ENCODE measurements at places on chromosomes 2 and 18.

GRCh38 chr18:63137999-63138435 is 181.6 kb downstream of the BCL2 start:
- no peak for DNase-seq

GRCh38 chr2:47056868-47057686 is 98.0 kb downstream of the STPG4 start:
- DNase-seq: no peak

GRCh38 chr18:14944838-14945237 is 196.9 kb downstream of the ANKRD30B start:
- DNase-seq: no peak

- DNase-seq: no peak
Measured at GRCh38 chr2:230910546-230911177, 14.4 kb downstream of the GPR55 start.

DNA sequence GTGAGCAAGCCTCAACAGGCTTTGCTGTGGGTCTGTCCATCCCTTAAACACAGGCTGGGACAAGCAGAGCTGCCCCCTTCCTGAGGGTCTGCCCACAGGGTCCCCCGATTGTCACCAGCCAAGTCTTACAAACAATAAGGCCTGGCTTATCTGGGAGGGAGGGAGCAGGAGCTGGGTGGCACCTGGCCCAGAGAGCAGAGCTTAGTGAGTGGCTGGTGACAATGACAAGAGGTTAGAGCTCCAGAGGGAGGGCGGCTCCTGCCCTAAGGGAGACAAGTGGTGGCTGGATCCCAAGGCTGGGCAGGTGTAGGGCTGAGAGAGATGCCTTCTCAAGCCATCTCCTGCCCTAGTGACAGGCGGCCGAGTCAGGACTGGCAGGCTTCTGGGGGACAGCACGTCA is 125.5 kb downstream of the KLHL29 start:
- DNase-seq: no peak

DNA sequence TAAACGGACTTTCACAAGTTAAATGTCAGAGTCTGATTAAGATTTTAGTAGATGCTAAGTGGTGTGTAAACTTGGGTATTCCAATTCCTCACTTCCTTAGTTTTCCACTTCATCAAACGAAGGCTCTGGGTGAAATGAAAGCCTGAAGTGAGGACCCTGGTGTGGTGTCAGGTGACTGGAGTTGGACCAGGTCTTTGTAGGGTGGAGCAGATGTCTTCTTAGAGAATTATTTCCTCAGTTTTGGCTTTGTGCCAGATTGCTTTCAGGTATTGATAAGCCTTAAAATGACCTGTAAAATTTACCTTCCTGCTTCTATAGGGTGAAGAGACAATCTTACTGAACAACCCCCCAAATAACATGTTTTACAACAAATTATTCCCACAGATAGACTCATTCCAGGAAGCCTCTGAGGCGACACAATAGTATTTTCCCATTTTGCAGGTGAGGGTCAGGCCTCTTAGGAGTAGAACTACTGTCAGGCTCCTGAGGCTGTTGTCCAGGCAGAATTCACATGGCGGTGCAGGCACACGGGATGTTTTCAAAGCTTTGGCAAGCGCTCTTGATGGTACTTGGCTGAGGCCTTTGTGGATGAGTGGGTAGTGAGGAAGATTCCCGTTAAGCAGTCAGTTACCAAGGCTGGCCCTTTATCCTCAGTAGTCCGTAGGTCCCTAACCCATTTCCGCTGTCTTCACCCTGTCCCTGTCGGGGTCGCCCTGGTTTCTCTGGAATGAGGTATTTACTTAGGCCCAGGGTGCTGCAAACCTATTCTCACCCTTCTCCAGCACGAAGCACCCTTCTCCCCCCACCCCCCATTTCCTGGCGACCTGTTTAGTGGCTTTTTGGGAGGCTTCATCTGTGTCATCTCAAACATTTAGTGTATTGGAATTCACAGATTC is 6.6 kb downstream of the RPS7 start:
- DNase-seq: no peak

GRCh38 chr18:35515460-35516130 is 17.8 kb upstream of the INO80C start:
- no peak for DNase-seq

DNA sequence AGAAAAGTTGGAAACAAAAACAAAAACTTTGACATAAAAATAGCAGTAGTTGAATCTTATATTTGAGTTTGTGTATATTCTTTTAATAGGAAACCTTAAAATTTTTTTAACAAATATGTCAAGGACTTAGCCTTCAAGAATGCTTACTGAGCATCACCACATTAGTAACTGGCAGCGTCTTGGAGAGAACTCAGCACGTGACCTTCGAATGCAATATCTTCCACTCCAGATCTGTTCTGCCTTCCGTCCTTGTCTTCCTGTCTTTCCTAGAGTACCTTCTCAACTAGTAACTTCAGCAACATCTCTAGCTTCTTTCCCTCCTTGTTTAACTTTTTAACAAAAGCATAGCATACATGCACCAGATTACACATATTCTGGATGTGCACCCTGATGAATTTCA is 972 bp downstream of the RSAD2 start:
- DNase-seq: no peak

DNA sequence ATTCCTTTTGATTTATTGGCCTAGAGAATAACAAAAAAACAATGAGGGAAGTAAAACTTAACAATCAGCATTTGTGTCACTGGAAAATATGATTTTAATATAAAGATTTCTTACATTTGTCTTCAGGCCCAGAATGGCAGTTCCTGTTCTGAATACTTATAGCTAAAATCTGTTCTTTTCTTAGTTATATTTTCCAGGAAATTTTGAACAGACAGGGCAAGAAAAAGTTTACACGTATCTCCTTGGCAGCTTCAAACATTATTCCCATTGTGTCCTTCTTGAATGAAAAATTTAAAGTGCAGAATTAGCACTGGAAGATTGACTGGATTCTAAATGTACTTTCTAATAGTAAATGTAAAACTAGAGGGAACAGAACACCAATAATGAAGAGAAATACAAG is 1454.0 kb upstream of the PIK3C3 start:
- DNase-seq: no peak

DNA sequence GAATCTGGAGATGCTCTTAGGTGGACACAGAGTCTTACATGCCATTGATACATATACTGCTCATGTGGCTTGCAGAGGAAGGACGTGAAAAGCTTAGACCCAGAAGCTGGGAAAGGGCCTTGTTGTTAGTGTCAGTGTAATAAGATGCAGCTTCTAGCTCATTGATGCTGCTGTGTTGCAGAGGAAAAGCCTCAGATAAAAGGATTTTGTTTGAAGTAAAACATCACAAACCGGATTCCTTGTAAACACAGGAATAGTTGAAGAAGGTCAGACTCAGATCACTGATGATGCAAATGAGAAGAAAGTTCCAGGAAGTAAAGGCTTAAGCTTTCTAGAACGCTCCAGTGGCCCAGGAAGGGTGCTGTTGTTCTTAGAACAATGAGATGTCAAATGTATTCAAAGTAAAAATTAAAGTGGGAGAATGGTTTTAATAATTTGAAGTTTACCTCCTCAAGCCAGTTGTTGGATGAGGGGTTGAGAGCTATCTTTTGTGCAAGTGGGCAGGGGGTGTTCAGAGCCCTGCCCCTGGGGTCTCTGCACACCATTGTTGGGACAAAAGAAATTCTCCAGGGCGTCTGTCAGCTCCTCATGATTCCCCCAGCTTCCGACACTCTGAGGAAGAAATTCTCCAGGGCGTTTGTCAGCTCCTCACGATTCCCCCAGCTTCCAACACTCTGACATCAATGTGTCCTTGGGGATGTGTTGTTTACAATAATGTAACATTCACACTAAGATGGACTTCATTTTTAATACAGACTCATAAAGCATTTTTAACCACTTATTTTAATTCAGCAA is 61.3 kb upstream of the CHMP1B start:
- no peak for DNase-seq

- DNase-seq: no peak
Measured at GRCh38 chr2:142723236-142723635, 154.2 kb upstream of the KYNU start.

- DNase-seq: peak; percentile 82
Measured at GRCh38 chr2:206211657-206212255, 52.1 kb downstream of the EEF1B2 start.

DNA sequence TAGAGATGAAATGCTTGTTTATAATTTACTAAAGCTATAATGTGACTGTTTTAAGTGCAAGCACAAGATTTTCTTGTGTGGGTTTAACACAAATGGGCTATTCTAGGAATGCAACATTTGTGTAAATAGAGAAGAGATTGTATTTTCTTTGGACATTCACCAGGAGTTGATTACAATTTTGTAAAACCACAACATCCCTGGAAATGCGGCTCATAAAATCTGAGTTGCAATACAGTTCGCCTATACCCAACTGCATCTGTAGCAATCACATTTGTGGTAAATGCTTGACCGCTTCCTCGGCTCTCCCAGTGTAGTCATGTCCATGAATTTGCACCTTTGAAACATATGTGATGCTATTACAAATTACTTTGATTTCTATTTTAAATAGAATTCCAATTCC is 348.7 kb upstream of the CDH20 start:
- no peak for DNase-seq

DNA sequence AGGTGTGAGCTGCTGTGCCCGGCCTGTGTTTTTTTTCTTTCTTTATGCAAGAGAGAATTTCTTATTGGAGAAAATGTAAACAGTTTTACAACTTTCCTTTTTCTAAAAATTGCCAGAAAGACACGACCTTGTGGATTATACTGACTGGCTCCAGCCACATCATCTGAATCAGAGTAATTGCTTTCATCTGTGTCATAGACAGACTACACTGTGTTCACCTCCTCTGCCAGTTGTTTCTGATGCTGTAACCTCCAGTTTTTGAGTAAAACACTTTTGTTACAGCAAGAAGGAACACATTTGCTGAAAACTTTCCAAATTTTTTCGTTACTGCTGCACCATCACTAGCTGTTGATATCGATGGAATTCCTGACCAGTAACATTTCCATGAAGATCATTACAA is 43.9 kb upstream of the PLEKHM3 start:
- peak; percentile 16 for DNase-seq

- no peak for DNase-seq
Measured at GRCh38 chr2:40803900-40804299, 352.0 kb upstream of the SLC8A1 start.

- DNase-seq: no peak
Measured at GRCh38 chr2:30039101-30039500, 107.7 kb upstream of the YPEL5 start.

GRCh38 chr2:1736997-1737480 is 7.3 kb downstream of the PXDN start:
- peak; percentile 92 for DNase-seq

DNA sequence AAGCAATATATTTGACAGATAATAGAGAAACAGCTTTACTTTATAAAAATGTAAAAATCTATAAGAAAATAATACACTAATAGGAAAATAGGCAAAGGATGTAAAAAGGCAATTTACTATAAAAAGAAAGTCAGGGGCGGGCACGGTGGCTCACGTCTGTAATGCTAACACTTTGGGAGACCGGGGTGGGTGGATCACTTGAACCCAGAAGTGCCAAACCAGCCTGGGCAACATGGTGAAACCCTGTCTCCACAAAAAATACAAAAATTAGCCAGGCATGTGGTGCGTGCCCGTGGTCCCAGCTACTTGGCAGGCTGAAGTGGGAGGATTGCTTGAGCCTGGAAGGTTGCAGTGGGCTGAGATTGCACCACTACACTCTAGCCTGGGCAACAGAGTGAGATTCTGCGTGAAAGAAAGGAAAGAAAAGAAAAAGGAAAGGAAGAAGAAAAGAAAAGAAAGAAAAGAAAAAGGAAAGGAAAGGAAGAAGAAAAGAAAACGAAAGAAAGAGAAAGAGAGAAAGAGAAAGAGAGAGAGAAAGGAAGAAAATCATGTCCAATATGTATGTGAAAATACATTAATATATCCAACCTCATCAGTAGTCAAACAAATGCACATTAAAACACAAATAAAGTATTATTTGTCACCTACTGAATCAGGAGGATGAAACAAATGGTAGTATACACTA is 65.1 kb downstream of the ADD2 start:
- DNase-seq: no peak

GRCh38 chr2:172094294-172095145 is 8.2 kb downstream of the DLX2 start:
- peak; percentile 38 for DNase-seq

DNA sequence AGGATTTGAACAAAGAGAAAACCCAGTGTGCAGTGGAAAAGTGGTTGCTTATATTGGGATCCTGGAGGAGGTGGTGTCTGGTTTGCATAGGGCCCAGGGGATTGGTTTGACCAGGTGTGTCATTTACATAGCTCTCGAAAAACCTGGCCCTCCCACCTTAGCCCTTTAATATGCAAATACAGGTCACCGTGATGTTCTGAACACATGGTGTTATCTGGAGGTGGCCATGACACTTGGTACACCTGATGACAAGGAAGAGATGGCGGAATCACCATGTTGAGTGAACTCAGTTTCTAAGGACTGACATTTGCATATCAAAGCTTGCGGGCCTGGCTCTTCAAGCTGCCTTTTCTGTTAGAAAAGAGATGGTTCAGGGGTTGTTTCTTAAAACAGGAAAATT is 2.3 kb upstream of the NAPG start:
- no peak for DNase-seq

DNA sequence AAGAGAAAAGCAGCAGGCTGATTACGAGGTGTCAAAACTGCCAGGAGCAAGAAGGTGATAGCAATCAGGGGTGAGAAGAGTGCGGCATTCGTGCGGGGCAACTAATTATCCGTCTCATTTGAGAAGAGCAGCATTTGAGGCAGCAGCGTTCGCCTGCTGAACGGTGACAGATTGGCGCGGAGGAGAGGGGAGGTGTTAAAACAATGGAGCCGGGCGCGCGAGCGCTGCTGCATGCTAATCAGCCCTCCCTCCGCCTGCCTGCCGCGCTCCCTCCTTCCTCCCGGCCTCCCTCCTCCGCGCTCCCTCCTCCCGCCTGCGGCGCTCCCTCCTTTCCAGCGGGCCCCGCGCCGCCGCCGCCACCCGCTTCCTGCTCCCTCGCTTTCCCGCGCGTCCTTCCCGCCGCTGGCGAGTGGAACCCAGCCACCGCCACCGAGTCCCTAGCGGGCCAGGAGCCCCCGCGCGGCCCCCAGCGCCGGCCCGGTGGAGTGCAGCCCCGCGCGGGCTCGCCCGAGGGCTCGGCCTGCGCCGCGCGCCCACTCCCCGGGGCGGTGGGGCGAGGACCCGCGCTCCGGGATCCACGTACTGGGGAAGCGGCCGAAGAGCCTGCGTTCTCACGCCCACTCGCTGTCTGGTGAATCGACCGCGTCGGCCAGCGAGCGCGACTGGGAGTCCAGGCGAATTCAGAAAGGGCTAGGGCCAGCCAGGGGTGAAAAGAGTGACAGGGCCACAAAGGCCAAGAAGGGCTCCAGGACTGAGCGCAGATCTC is 69.5 kb upstream of the PSMD14 start:
- peak; percentile 48 for DNase-seq

DNA sequence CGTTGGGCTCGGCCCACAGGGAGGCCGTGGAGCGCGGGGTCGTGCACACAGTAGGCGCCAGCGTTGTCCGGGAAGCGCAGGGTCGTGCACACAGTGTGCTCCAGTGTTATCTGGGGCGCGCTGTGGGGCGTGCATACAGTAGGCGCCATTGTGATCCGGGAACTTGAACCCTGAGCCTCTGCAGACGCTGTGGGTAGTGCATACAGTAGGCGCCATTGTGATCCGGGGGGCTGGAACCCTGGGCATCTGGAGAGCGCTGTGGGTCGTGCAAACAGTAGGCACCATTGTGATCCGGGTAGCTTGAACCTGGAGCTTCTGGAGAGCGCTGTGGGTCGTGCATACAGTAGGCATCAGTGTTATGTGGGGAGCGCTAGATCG is 793 bp downstream of the ZNF236 start:
- DNase-seq: no peak

GRCh38 chr2:234691968-234692955 is 195.4 kb upstream of the ARL4C start:
- DNase-seq: no peak

GRCh38 chr18:2036086-2036485 is 535.2 kb downstream of the METTL4 start:
- peak; percentile 65 for DNase-seq

- DNase-seq: peak; percentile 12
Measured at GRCh38 chr18:69397096-69397495, 3.6 kb upstream of the DOK6 start.

Measured in PC-3 (cell line).